ENCODE measurements at places on chromosomes 3 and 15.

DNA sequence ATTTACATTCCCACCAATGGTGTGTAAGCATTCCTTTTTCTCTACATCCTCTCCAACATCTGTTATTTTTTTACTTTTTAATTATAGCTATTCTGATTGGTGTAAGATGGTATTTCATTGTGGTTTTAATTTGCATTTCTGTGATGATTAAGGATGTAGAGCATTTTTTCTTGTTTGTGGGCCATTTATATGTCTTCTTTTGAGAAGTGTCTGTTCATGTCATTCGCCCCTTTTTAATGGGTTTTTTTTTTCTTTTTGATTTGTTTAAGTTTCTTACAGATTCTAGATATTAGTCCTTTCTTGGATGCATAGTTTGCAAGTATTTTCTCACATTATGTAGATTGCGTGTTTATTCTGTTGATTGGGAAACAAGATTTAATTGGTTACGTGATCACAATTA lies 14.2 kb downstream of the RAP2B start:
- DNase-seq: no peak

- DNase-seq: no peak
These were observed 42.9 kb upstream of the TSC22D2 start for GRCh38 chr3:150365132-150365604.

GRCh38 chr3:16873872-16874271 lies 10.9 kb upstream of the PLCL2 start:
- DNase-seq: no peak

DNA sequence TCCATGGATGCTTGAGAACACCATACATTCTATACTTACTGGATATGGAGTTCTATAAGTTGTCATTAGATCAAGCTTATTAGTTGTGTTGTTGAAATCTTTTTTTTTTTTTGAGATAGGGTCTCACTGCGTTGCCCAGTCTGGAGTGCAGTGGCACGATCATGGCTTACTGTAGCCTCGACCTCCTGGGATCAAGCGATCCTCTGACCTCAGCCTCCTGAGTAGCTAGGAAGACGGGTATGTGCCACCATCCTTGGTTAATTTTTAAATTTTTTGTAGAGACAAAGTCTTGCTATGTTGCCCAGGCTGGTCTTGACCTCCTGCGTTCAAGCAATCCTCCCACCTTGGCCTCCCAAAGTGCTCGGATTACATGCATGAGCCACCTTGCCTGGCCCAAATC lies 12.5 kb upstream of the NCBP2 start:
- no peak for DNase-seq

DNA sequence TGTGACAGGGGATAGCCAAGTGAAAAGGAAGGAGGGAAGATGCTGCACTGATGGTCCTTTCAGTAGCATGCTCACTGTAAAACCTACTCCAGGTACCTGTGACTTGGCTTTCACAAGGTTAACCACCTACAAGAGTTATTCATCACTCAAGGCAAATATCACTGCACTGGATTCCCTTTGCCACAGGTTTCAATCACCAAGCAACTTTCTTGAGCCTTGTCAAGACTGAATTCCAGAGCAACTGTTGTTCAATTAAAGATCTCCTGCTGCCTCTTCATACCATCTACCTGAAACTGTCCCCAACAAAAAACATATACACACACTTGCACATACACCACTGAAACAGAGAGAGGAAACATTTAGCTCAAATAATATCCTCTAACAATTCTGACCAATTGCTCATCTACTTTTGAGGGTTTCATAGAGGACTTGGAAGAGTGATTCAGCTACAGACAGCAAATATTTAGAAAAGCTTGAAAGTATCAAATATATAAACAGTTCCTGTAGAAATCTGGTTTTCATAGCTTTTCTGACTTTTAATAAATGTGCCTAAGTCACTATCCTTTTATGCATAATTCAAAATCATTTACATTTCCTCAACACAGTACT lies 6.5 kb downstream of the IGF2BP2 start:
- no peak for DNase-seq

DNA sequence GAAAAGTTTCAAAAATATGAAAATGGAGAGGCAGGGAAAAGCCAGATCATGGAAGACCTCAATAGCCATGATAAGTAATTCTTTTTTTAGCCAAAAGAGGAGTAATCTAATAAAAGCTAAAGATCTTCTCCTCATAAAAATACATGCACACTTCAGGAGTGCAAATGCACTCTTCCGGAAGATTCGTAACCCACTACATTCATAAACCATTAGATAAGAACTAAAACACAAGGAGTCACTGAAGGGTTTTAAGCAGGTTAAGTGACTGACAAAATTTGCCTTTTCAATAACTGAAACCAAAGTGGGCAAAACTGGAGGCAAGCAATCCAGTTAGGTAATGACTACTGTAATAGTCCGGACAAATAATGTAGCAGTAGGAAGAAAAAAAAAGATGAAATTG lies 46.0 kb downstream of the UBE3A start:
- DNase-seq: no peak

DNA sequence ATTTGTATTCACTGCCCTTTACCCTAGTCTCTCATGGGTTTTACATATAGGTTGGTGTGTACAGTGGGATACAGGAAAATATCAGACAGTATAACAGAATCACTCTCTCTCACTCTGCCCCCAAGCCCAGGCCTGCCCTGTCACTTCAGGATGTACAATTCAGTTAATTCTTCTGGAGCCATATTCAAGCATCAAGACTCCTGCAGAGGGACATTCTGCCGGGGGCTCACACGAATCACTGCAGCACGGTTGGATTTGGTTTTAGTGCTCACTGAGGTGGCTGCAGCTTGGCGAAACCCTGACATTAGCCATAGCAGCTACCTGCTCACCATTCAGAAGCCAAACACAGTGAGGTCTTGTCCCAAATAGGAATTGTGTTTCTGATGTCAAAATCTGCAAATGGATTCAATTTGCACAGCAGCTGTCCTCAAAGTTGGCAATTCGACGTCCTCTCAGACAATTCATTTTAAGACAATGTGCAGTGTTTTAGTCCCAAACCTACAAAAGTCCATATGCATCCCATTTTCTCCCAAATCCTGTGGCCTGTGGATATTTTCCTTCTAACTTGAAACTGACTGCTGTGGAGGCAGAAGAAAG lies 82.9 kb downstream of the CHSY1 start:
- no peak for DNase-seq

GRCh38 chr3:187941848-187942194 lies 196.6 kb upstream of the BCL6 start:
- no peak for DNase-seq

DNA sequence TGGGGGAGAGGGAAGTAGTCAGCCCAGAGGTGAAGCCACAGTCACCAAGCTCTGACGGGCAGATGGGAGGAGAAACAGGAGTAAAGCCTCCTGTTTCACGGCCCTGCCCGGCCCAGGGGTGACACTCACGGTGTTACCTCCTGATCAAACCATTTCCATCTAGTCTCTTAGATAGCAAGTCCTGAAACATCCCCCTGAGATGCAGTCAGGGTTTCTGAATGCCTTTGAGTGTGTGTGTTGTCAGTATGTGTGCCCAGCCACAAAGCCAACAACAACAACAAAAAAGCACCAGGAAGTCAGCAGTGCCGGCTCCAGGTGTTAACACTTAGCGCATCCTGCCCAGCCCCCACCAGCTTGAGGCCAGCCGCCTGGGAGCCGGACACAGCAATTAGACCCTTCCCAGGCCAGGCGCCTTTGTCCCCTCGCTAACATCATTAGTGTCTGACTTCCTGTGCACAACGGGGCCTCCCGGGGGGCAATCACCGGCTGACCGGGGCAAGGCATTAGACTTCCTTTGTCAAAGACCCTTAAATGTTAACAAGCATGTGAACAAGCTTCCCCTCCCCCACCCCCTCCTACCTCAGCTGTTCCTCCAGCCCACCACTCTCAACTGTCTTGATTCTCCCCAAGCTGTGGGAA lies 34.5 kb downstream of the IL17RD start:
- peak; percentile 54 for DNase-seq

- DNase-seq: no peak
These were observed 471.2 kb downstream of the MFSD1 start for GRCh38 chr3:159273070-159273469.

GRCh38 chr3:13099707-13100106 lies 26.5 kb upstream of the IQSEC1 start:
- DNase-seq: no peak

DNA sequence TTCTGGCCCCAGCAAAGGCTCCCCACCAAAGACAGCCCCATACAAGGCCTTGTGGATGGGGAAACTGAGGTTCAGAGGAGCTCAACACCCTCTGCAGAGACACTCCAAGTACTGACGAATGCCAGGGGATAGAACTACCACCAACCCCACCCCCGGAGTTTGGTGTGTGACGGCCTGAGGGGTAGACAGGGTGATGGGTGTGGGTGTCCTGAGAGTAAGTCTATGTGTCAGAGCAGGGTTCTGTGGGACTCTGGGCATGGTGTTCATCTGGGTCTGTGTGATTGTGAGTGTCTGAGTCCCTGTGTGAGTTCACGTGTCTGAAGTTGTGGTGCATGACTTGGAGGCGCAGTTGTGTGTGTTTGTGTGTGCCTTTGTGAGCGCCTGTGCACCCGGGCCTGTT lies 7.4 kb downstream of the PTH1R start:
- no peak for DNase-seq

GRCh38 chr3:58102390-58102750 lies 94.1 kb downstream of the FLNB start:
- DNase-seq: no peak

GRCh38 chr3:87673132-87673531 lies 385.7 kb downstream of the CGGBP1 start:
- DNase-seq: no peak

DNA sequence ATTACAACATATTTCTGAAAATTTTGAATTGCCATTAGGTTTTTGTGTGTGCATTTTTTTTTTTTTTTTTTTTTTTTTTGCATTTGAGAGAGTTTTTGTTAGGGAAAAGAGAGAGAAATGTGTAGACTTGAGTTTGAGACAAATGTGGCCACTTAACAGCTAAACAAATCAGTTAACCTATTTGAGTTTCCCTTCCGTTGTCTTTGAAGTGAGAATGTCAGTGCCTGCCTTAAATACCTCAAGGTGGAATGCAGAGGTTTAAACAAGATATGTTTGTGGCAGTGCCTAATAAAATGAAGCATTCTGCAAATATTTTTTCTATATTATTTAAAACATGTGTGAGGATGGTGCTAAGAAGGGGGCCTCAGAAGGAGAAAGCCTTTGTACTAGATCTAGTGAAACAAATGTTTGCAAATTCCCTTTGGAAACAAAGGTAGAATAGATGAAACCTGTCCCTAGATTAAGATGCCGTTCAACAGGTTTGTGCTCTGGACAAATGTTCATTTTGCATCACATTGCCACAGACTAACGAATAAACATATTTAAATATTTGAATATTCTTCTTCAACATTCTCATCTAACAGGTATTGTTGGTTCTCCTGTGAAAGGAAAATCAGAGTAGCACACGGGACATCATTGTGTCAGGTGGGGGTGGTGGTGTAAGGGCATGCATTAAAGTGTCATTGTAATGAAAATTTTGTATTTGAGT lies 80.7 kb downstream of the SATB1 start:
- no peak for DNase-seq

DNA sequence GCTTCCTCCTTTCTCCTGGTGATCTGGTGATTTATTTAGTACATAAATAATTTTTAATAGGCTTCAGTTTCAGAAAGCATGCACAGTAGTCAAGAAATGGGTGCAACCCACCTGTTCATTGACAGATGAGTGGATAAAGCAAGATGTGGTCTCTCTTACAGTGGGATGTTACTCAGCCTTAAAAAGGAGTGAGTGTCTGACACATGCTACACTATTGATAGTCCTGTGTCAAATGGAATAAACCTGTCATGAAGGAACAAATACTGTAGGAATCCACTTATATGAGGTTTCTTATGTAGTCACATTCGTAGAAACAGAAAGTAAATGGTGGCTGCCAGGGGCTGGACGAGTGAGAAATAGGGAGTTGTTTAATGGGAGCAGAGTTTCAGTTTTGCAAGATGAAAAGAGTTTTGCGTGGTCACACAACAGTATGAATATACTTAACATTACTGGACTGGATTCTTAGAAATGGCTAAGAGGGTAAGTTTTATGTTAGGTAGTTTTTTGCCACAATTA lies 56.0 kb upstream of the PPARG start:
- no peak for DNase-seq

- DNase-seq: no peak
These were observed 172.7 kb upstream of the TP63 start for GRCh38 chr3:189458528-189458927.

- no peak for DNase-seq
These were observed 11.8 kb downstream of the MBNL1 start for GRCh38 chr3:152280539-152280938.

- no peak for DNase-seq
These were observed 301.3 kb upstream of the IGF1R start for GRCh38 chr15:98347001-98347400.

GRCh38 chr15:37219211-37219701 lies 118.9 kb upstream of the MEIS2 start:
- DNase-seq: no peak

GRCh38 chr3:189172668-189173419 lies 1.1 kb downstream of the TPRG1 start:
- DNase-seq: no peak

GRCh38 chr15:67085237-67085817 lies 19.9 kb downstream of the SMAD3 start:
- no peak for DNase-seq

DNA sequence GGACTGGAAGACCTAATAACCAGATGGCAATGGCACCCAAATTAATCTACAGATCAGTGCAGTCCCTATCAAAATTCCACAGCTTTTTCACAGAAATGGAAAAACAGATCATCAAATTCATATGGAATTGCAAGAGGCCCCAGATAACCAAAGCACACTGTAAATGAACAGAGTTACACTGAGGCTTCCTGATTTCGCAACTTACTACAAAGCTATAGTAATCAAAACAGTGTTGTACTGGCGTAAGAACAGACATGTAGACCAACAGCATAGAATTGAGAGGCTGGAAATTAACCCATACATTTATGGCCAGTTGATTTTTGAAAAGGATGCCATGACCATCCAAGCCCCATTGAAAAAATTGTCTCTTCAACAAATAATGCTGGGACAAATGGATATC lies 16.2 kb downstream of the XPC start:
- no peak for DNase-seq

DNA sequence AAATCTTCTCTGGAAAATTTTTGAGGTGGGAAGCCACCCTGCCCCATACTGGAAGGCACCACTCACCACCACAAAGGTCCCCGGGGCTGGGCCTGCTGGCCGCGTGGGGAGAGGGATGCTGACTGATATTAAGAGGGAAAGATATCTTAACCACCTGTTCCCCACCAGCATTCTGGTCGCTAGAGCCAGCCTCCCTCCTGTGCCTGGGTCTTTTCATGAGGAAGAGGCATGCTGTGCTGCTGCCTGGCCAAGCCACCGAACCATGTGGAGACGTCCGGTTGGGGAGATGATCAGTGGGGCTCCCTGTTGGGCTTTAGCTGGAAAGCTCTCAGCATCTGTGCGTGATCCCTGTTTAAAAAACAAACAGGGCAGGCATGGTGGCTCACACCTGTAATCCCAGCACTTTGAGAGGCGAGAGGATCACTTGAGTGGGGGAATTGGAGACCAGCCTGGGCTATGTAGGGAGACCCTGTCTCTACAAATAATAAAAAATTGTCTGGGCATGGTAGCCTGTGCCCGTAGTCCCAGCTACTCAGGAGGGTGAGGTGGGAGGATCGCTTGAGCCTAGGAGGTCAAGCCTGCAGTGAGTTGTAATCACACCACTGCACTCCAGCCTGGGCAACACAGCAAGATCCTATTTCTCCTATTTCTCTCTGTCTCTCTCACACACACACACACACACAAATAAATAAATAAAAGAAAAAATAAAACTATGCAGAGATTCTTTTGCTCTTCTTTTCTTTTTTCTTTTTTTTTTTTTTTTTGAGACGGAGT lies 1.0 kb downstream of the KLHL18 start:
- DNase-seq: peak; percentile 21
